ENCODE measurements at places on chromosomes 6 and 20.
A peak's percentile ranks its signal among the peaks of the same experiment; 100 is the strongest.

DNA sequence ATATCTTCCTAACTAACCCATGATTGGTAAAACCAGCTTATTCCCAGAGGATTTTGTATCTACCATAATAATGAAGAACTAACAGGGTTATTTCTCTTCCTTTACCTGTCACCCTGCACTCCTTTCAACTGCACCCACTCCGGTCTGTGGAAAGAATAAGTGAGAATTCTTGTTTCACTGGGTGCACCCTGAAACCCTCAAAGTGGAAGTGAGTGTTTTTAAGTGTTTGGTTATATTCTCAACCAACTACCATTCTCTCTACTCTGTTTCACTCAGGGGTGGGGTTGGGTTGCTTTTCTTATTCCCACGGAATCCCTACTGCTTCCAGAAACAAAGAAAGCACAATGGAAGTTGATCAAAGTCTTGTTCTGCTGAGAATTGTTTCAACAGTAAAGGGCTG, 42.6 kb upstream of the KHDRBS2 start:
- no peak for DNase-seq

DNA sequence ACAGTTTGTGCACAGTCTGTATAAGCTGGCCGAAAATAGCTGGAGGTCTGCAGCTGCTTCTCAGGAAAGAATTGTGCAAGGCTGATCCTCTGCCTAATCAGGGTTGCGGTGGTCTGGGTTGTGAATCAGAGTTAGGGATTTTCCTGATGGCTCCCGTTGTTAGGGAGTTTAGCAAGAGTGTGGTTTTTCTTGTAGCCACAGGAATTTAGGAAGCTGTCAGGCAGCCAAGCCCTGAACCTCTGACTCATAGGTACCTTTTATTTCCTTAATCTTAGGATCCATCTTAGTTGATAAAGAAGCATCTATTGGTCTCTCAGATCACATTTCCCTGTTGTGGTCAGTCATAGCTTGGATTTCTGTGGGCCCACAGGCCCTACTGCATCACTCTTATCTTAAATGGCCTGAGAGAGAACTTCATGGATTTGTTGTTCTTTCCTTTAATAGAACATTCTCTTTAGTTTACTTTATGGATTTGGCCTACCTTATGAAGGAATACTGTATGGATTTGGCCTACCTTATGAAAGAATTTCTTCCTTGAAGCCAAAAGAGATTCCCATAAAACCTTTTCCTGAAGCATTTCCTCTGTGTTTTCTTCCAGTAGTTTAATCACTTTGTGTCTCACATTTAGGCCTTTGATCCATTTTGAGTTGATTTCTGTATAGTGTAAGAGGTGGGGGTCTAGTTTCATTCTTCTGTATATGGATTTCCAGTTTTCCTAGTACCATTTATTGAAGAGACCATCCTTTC, 10.3 kb downstream of the KIF25 start:
- DNase-seq = peak; percentile 100

- DNase-seq = no peak
Measured at GRCh38 chr20:37523012-37523391, 2.0 kb downstream of the NNAT start.

DNA sequence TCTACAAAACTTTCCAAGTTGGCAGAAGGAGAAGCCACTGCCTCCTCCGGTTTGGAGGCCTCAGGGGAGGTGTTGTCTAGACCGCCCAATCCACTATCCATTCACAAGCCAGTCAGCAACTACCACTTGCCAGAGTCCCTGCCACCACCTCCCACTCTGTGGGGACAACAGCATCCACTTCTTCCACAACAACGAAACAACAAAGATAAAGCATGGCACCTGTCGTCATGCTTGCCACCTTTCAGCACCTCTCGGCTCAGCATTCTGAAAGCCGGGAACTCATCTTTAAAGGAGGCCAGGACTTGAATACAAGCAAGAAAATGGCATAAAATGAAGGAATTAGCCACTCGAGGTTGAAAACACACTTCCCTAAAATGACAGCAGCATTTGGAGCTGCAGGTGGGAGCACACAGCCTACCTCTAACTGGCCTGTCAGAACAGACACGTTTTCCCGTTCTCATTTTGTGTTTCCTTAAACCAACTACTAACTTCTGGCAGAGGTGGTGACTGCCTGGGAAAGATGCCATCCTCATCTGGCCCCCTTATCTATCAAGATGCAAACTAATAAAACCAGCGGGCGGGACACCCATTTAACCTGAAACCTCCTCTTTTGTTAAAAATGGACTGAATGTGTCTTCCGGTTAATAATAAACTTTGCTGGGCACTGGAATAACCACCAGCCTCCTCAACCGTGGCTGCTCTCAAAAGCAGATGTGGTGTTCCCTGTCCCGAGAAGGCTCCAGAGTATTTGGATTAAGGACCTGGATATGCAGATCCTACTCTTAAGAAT, 21.7 kb downstream of the YTHDF1 start:
- DNase-seq = no peak

- no peak for DNase-seq
Measured at GRCh38 chr6:83847179-83847578, 6.0 kb upstream of the RIPPLY2 start.

GRCh38 chr6:157840776-157841175, 17.7 kb downstream of the SNX9 start:
- peak; percentile 80 for DNase-seq

DNA sequence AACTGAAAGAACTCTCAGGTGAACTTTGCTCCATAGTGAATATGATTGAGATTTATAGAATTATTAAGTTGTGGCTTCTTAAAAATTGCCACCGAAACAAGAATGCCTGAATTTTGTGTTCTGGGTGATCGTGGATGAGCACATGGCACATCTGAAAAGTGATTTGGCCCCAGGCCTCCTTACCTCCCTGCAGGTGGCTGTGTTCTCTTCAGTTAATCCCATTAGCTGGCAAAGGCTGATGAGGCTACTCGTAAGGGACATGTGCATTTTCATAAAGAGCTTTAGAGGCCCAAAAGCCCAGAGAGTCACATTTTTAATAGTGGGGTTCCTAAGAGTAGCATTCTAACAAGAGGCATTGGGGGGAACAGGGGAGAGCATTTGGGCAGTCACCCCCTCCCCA, 22.6 kb downstream of the GNAS start:
- DNase-seq = no peak

DNA sequence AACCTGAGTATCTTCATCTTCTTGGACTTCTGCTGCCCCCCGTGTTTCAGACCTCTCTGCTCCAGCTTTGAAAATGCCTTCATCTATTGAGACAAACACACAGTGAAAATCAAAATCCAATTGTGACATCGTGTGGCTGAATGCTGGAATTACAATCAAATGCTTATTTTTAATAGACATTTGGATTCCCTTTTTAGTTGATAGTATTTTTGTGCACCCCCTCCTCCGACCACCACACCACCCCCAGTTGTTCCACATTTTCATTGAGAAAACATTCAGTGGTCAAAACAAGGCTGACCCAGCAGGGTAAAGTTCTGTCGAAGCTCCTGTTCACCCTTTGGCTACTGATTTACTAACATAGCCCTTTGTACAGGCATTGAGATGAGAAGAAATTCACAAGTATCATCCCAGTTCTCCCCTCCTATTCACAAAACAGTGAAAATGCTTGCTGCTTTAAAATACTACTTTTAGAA, 79.0 kb downstream of the NRSN1 start:
- peak; percentile 40 for DNase-seq

- peak; percentile 93 for DNase-seq
Measured at GRCh38 chr20:48339190-48339985, 488.4 kb downstream of the PREX1 start.

- DNase-seq = no peak
Measured at GRCh38 chr20:59701236-59701635, 96.9 kb downstream of the PHACTR3 start.

- peak; percentile 49 for DNase-seq
Measured at GRCh38 chr6:15473741-15474161, 189.1 kb downstream of the DTNBP1 start.

DNA sequence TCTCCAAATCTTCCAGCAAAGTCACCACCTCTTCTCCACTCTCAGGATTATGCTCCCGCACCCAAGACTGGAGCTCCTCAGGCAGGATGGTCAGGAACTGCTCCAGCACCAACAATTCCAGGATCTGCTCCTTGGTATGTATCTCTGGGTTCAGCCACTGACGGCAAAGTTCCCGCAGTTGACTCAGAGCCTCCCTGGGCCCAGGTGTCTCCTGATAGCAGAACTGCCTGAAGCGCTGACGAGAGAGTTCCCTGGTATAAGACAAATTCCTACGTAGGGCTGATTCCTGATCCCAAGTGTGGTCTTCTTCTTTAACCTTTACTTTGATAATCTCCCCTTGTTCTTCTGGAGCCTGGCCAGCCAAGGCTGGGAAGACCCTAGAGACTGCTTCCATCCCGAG, 60.6 kb downstream of the GPX5 start:
- DNase-seq = no peak

GRCh38 chr6:139925894-139926641, 551.6 kb upstream of the CITED2 start:
- DNase-seq = peak; percentile 59

- DNase-seq = peak; percentile 17
Measured at GRCh38 chr20:3614466-3614865, 48.7 kb downstream of the GFRA4 start.

GRCh38 chr6:27957516-27957915, 475 bp downstream of the OR2B6 start:
- DNase-seq = no peak

- no peak for DNase-seq
Measured at GRCh38 chr20:23206061-23206460, 119.9 kb upstream of the CD93 start.

DNA sequence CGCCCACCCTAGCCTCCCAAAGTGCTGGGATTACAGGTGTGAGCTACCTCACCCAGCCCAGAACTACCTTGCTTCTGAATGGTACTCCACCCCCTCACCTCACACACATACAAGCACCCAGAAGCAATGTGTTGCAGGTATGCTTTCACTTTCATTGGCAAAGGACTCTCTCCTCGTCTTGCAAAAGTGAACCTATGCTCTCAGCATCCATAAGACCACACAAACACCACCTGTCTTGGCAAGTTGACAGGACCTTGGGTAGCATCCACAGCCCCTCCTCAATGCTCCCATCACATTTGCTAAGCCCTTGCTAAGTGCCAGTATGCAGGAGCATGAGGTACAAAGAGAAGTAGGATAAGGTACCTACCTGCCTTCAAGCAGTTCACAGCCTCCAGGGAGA, 3.7 kb downstream of the KIF13A start:
- DNase-seq = no peak

- DNase-seq = no peak
Measured at GRCh38 chr6:159961528-159961927, 7.4 kb upstream of the IGF2R start.

DNA sequence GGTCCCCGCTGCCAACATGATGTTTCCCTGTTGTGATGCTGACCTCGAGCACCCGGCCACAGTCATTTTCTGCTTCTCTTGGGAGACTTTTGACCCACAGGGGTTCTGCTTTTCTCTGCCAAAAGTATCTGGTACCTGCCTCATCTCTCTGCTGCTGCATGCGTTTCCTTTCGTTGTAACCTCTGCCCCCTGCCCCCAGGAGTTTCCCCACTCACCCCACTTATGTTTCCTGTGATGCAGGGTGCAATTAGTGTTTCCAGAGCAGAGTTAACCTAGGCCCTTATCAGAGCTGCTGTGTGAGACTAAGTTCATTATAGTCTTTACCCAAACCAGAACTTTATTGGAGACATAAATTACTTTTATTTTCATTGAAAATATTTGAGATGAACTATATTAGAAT, 65.2 kb upstream of the EDN3 start:
- no peak for DNase-seq

GRCh38 chr20:227439-228105, 514 bp downstream of the DEFB129 start:
- DNase-seq = no peak

GRCh38 chr20:63056236-63057170, 49.7 kb upstream of the BHLHE23 start:
- DNase-seq = peak; percentile 9

- DNase-seq = no peak
Measured at GRCh38 chr6:87293526-87293925, 28.9 kb upstream of the SMIM8 start.

- peak; percentile 67 for DNase-seq
Measured at GRCh38 chr6:35489995-35490791, 6.7 kb downstream of the TEAD3 start.

DNA sequence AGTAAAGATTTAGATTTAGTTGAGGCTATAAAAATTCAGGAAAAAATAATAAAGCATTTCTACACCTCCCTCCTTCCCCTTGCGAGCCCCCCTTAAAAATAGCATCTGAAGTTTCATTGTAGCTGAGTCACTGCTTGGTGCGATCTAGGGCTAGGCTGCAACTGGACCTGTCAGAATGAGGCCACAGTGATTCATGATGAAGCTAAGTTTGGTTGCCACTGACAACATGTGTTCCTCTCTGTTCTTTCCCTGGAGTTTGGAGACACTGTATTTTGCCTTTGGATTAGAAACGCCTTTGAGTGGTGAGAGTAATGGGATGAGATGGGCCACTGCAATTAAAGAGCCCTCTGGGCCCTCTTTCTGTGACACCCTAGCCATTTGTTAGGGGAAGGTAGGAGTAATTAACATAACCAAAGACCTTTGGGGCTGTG, 334.1 kb downstream of the NRN1 start:
- peak; percentile 93 for DNase-seq

DNA sequence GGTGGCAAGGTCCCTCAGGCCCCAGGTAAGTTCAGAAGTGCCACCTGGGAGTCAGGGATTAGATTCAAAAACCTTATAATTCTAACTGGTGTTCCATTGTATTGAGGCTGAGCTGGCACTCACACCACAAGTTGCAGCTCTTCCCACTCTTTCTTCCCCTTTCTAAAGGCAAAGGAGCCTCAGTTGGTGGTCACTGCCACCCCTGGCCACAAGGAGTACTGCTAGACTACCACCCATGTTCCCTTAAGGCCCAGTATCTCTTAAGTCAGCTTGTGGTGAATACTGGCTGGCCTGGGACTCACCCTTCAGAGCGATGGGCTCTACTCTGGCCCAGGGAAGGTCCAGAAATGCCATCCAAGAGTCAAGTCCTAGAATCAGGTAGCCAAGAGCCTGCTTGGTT, 421.1 kb upstream of the KHDRBS2 start:
- DNase-seq = no peak

DNA sequence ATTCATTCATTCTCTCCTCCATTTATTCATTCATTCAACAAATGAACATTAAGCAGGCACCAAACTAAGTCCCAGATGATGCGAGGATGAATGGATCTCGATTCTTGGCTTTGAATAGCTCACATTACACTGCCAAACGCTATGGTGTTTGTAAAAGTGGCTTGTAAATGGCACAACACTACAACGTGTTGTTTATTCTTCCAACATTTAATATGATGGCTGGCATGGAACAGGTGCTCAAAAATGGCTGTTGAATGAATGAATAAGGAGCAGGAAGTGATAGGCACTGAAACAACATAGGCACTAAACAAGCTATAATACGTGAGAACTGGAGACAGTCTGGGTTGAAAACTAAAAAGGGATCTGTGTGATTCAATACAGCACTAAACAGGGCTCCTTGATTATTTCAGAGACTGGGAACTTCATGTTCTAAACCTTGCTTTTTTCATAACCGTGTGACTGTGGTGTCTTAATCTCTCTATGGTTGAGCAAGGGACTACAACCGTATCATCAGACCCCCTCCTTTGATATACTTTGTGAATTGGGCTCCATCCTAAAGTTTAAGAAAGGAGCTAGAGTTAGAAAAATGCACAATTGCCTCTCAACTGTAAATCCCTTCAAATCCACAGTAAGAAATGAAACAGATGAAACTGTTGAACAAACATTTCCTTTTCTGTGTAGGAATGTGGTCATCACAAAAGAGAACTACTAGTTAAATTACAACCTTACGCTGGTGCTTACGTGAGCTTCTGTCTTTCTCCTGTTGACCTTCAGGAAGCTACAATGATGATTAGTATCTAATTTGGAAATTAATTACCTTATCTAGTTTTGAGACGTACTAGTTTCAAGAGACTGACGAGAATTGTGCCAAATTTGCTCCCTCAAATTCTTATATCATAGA, 16.9 kb upstream of the SLC16A10 start:
- DNase-seq = no peak

Data from iris pigment epithelial cell (primary cell).